ENCODE measurements at places on chromosomes 7 and 10.

DNA sequence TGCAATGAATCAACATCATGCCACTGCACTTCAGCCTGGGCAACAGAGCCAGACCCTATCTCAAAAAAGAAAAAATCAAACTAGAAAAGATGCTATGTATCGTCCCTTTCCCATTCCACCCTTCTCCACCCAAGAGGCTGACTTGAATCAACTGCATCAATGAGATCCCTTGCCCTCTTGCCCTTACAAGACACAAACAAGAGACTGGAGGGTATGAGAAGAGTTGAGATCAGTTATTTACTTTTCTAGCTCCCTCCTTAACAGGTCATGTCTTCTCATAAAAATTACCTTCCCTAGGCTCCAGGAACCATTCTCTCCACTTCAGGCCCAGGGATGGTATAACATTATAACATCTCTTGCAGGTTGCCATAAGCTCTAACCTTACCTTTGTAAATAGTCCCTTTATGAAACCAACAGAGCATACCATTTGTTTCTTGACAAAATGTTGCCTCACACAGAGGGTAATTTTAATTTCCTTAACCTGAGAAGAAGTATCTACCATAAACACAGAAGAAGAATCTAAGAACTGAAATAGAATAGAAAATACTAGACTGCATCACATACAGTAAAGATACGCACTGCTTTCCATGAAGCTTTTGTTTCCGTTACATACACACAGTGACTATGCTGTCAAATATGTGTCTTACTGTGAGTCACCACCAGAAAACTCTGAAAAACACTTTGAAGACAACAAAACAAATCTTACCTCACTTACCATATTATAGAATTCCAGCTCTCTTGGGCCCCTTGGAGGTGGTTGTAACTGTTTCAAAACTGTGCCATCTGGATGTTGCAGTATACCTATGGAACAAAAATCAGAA is 30.5 kb downstream of the IPMK start:
- DNase-seq, result no peak

DNA sequence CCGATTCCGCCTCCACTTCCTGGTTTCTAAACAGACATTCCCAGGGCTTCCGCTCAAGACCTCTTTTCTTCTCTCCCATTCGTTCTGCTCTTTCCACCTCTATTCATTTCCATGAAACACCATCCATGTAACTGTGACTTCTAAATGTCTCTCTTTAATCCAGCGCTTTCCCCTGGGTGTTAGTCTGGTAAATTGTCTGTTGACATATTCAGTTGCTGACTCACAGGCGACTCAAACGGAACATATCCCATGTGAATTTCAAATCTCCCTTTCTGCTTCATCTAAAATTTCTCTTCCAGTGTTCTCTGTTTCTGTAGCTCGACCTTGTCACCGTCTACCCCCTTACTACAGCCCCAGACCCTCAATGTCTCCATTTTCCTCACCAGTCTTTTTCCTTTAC is 119.1 kb downstream of the PFKFB3 start:
- no peak for DNase-seq

DNA sequence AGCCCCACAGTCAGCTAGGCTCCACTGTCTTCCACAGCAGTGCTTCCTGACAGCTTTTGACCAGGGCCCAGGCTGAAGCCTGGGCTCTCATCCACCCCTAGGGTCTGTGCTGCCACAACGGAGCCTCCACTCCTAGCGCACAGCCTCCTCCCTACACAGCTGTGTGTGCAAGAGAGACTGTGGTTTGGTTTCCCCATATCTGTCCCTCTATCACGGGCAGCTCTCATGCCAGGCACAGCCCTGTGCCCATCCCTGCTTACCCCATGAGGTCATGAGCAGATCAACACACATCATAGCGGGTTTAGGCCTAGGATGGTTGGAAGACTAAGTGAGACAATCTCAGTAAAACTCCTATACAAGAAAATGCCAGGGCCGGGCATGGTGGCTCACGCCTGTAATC is 61.7 kb upstream of the PLXNA4 start:
- no peak for DNase-seq

- no peak for DNase-seq
Measured at GRCh38 chr10:78600740-78601139, 468.0 kb upstream of the ZMIZ1 start.

DNA sequence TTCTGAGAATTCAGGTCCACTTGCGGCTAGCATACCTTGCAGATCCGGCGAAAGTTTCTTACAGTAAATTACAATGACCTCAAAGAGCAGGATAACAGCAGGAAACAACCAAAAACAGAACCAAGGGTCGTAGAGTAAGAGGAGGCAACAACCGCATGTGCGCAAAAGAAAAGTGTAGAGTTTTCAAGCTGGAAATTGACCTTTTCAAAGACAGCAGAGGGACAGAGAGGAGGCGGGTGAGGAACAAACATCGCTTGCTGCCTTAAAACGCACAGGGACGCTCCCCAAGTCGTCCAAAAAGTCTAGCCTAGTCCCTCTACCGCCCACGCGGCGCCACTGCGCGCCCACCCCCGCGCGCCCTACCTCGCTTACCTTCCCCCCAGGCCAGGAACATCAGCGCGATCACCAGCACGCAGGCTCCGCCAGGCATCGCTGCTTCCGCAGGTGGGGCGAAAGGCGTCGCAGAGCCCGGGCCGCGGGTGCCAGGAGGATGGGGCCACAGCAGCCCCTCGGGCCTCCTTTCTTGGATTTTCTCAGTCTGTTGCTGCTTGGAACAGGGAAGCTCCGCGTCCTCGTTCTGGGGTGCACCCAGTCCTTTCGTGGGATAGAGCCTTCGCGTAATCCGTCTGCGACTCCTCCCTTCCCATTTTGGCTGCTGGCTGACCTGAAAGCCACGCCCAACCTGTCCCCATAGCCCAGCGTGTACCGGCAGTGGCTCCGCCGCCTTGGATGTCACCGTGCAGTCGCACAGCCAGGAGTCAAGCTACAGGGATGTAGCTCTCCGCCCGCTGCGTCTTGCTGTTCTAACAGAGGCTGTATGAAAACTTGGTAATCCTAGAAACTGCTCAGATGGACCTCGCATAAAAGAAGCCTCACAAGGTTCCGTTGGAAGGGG is at the start of gene VWDE:
Gene VWDE (minus strand): TSS at position 579 of the 895 bp plus-strand sequence. CDS start 149 bp downstream, at position 430.
- DNase-seq, result no peak

DNA sequence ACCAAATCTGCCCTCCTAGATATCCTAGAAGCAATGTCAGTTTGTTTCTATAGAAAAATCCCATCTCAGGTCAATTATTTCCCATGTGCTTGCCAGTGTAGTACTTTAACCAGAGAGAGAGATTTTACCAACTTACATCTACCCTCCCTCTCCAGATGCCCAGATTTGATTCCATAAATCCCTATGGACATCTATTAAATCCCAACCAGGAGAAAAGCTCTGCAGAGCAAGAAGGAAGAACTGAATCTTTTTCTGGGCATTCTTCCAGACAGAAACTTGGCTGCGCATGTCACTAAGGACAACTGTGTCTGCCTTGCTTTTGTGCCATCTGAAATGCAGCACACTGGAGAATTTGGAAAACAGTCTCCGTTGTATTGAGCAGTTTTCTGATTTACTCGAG is 597.6 kb downstream of the SORCS1 start:
- DNase-seq, result no peak

DNA sequence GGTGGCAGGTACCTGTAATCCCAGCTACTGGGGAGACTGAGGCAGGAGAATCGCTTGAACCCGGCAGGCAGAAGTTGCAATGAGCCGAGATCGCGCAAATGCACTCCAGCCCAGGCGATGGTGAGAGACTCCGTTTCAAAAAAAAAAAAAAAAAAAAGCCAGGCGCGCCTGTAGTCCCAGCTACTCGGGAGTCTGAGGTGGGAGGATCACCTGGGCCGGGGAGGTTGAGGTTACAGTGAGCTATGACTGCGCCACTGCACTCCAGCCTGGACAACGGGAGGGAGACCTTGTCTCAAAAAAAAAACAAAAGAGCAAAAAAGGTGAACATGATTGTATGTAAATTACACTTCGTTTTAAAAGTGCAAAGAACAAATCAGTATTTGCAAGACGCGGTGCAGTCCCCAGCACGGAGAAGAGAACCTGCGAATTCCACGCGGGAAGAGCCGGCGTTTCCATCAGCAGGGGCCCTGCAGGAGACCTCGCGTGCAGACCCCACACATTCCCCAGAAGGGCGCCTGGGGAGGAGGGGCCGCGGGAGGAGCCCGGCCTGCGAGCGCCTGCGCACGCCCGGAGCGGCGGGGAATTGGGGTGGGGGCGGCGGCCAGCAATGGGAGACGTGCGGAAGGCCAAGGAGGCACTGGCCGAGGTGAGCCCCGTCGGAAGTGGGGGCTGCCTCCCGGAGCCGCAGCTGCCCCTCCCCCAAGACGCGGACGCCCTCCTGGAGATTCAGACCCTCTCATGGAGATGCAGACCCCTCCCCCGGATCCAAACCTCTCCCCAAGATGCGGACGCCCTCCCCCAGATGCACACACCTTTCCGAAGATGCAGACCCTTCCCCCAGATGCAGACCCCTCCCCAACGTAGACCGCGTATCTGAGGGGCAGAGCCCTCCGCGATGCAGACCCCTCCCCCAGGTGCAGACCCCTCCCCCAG is 16.7 kb upstream of the SUN1 start:
- no peak for DNase-seq

- DNase-seq, result no peak
Measured at GRCh38 chr10:99460070-99460469, 29.6 kb upstream of the GOT1 start.

DNA sequence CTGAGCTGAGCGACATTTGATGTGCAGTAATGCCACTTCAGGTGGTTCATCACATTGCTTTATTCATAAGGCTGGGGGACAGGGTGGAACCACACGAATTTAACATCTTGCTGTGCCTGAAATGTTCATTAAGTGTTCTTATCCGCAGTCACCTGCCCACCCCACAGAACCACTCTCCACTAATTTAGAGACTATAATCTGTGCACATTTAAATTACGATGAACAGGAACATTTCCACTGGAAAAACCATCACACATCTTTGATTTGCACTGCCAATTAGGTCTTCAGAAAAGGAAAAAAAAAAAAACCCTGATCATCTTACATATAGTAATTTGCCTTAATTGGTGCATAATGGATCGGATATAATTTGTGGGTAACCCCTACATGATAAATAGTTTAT is 2.3 kb downstream of the CDCA7L start:
- DNase-seq, result no peak

- no peak for DNase-seq
Measured at GRCh38 chr7:103866919-103867318, 122.5 kb downstream of the RELN start.

- DNase-seq, result no peak
Measured at GRCh38 chr7:13524076-13524475, 465.4 kb downstream of the ETV1 start.

DNA sequence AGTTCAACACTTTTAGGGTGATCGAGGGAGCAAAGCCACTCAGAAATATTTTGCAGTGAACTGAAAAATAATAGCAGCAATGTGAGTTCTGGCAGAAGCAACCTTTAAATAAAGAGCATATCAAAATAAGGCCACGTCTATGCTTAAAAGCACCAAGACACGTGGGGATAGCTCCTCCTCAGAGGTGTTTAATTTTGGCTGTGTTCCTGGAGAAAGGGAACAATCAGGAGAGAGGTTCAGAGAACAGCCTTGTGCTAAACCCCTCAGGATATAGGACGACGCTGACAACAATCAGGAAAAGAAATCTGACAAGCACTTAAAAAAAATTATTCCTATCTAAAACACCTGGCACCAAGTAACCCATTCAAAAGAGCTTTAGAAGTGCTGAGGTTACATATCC is 471.9 kb upstream of the CELF2 start:
- no peak for DNase-seq

DNA sequence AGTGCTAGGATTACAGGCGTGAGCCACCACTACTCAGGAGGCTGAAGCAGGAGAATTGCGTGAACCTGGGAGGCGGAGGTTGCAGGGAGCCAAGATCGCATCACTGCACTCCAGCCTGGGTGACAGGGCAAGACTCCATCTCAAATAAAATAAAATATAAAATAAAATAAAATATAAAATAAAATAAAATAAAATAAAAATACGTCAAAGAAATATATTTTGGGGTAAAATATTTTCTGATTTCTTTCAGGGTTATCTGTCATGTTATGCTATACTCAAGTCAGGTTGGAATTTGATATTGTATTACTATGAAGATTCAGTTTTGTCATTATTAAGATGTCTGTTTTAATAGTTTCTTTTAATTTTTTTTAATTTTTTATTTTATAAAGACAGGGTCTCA is 99.4 kb upstream of the GHITM start:
- DNase-seq, result no peak

DNA sequence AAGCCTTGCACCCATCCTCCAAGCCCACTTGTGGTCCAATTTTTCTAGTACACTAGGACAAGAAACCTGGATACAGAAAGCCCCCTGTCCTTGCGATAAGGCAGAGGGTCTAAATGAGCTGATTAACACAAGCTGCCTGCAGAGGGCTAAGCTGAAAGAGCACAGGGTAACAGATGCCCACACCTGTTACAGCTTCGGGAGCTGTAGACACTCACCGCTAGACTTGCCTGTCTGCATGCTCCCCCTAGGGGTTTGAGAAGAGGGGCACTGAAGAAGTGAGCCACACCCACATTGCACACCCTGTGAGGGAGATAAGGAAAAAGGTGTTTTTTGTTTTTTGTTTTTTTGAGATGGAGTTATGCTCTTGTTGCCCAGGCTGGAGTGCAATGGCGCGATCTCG is 386.5 kb upstream of the AUTS2 start:
- no peak for DNase-seq
